ENCODE measurements at places on chromosomes 2 and 18.

- DNase-seq, result no peak
Observed at GRCh38 chr2:225893151-225893550, 493.6 kb downstream of the NYAP2 start.

DNA sequence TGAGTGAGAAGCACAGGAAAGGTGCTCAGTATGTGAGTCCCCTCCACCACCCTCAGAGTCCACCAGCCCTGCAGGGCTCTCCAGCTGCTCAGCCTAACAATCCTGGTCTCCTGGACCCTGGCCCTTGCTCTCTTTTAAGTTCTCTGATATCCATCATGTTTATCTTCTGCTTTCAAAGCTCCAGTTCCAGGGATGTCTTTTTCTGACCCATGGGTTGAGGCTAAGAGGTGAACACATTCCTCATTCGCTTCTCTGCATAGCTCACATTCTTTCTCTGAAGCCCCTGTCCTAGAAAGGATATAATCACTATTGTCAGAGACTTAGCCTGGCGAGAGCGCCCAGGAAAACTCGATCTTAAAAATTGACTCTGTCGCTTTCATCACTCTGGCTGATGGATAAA, 86.4 kb downstream of the ARL4C start:
- no peak for DNase-seq

DNA sequence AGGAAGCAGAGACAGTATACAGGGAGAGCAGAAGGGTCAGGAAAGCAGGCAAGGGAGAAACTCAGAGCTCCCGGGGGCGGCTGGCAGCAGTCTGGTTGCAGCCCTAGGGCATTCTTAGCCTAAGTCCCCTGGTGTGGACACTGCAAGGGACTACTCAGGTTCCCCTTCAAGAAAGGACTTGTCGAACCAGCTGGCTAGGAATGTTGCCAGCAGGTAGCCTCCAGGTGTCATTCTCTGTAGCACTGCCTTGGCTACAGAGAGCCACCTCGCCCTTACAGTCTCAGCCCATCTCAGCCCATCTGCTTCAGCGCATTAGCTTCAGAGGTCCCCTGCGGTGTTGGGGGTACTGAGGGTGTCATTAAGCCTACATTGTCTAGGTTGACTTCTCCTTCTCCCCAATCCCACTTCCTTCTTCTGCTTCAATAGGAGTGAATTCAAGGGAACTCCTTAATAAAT, 11.3 kb upstream of the TMSB10 start:
- DNase-seq, result no peak

DNA sequence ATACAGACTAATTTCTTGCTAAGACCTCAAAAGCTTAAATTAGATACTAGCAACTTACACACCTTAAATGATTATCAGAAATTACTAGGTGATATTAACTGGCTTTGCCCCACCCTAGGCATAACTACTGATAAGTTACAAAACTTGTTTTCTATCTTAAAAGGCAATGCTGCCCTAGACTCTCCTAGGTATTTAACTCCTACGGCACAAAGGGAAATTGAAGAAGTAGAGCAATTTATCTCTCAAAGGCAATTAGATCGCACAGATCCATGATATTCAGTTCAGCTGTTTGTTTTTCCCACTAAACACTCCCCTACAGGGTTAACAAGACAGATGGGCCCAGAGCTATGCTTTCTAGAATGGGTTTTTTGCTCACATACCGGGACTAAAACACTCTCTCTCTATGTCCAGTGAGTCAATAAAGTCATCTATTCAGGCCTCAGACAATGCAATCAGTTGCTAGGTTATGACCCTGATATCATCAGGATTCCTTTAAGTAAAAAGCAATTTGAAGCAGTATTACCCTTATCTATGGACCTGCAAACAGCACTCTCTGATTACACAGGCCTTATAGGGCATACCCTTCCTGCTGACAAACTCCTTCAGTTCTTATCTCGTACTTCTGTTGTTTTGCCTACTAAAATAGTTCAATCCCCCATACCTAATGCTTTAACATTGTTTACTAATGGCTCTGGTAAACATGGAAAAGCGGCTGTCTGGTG, 14.3 kb downstream of the MAP3K2 start:
- DNase-seq, result no peak

DNA sequence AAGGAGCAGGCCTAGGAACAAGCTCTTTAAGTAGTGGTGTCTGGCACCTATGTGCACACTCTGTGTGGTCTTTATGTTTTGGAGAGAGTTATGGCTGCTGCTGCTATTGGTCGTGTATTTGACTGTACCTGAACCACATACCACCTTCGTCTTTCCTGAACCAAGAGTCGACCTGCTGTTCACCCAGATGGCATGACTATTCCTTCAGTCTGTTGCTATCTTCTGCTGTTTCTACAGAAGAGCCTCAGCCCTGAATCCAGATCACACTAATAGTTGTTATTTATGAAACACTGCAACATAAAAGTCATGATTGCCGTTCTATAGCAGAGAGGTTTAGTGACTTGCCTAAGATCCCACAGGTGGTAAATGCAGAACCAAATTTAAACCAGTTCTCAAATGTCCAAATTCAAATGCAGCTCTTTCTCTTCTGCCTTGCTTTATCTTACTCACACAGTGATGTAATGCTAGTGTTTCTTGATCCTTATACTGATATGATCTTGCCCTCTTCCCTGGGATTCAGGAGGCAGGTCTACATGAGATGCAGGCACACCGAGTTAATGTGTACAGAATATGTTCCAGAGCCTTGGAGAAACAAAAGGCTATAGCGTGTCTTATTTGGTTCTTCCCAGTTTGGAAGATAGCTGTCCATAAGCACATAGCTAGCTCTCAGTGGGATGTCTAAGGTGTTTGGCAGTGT, 122.1 kb upstream of the FOSL2 start:
- no peak for DNase-seq
